ENCODE measurements at places on chromosomes 6 and 20. TPM values are rescaled to one million over a fixed set of nuclear protein-coding genes. Genes with fewer than 3 reads are reported as not detected.
A peak's percentile ranks its signal among the peaks of the same experiment; 100 is the strongest.

PBOV1 gene
- not detected for total RNA-seq

GRCh38 chr6:135871878-135872277, 20.4 kb downstream of the PDE7B start:
- no peak for DNase-seq
- no peaks in the 10 kb centered on the region for H3K27me3 ChIP-seq
- H3K27ac ChIP-seq = no peak overlapping the region
- no peak overlapping the region for H3K4me3 ChIP-seq
- H3K36me3 ChIP-seq = no peaks in the 10 kb centered on the region

RHAG gene
- total RNA-seq = not detected

GRCh38 chr6:36666826-36667591, 11.5 kb upstream of the CDKN1A start:
- H3K4me3 ChIP-seq = no peak overlapping the region
- peaks cover 3% of the 10 kb centered on the region for H3K4me1 ChIP-seq
- H3K36me3 ChIP-seq = no peaks in the 10 kb centered on the region
- peak; percentile 65 for DNase-seq
- H3K27ac ChIP-seq = peak overlapping the region; percentile 54

DNA sequence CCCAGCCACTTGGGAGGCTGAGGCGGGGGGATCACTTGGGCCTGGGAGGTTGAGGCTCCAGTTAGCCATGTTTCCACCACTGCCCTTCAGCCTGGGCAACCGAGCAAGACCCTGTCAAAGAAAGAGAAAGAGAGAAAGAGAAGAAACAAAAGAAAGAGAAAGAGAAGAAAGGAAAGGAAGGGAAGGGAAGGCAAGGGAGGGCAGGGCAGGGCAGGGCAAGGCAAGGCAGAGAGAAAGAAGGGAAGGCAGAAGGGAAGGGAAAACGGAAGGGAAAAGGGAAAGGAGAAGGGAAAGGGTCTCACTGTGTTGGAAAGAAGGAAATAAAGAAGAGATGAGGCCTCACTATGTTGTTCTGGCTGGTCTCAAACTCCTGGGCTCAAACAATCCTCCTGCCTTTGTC, 47.8 kb upstream of the PBOV1 start:
- DNase-seq = no peak
- H3K4me3 ChIP-seq = no peak overlapping the region
- no peaks in the 10 kb centered on the region for H3K36me3 ChIP-seq
- no peak overlapping the region for H3K27ac ChIP-seq
- no peaks in the 10 kb centered on the region for H3K4me1 ChIP-seq

- no peaks in the 10 kb centered on the region for H3K27me3 ChIP-seq
- H3K27ac ChIP-seq = no peak overlapping the region
- H3K4me3 ChIP-seq = no peak overlapping the region
- DNase-seq = no peak
- no peaks in the 10 kb centered on the region for H3K36me3 ChIP-seq
Measured at GRCh38 chr6:50305660-50306059, 255.9 kb upstream of the DEFB112 start.

UNC5CL gene
- 8.4 TPM for total RNA-seq

DNA sequence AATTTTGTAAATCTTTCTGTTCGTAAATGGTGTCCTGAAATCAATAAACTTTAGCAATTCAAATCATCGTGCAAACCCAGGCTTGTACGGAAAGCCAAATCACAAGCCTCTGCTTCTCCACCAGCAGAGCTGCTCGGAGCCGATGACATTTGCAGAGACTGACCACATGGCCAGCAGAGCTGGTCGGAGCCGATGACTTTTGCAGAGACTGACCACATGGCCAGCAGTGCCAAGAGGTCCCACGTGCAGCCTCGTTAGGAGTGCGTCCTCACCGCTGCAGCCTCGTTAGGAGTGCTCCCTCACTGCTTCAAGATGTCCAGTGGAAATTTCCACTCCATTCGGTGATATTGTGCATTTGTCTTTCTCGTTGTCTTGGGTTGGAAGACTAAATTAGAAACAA, 28.5 kb downstream of the SMOC2 start:
- no peaks in the 10 kb centered on the region for H3K4me1 ChIP-seq
- H3K27ac ChIP-seq = no peak overlapping the region
- H3K4me3 ChIP-seq = no peak overlapping the region
- DNase-seq = no peak

GRCh38 chr6:1081551-1082284, 230.2 kb upstream of the FOXQ1 start:
- no peaks in the 10 kb centered on the region for H3K27me3 ChIP-seq
- no peak overlapping the region for H3K27ac ChIP-seq
- H3K36me3 ChIP-seq = no peaks in the 10 kb centered on the region
- DNase-seq = no peak
- H3K4me1 ChIP-seq = no peaks in the 10 kb centered on the region
- H3K4me3 ChIP-seq = no peak overlapping the region

SASH1 gene
- 22.4 TPM for total RNA-seq

DNA sequence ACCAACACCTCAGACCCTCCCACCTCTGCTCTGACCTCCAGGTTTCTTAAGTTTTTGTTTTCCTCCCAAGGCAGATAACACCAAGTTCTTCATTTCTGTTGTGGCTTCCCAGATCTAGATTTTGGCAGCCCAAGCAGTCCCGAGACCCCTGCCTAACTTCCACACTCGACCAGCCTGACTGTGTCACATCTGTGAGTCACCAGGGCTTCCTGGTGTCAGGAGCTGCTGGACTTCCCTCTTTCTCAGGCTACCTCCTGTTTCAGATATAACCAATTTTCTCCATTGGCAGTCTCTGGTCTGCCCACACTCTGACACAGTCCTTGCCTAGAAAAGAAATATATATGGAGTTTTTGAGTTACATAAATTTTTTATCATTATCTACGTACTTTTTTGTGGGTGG, 46.1 kb upstream of the CCN6 start:
- H3K4me3 ChIP-seq = no peak overlapping the region
- no peaks in the 10 kb centered on the region for H3K36me3 ChIP-seq
- peaks cover 5% of the 10 kb centered on the region for H3K4me1 ChIP-seq
- H3K27ac ChIP-seq = peak overlapping the region; percentile 51

GRCh38 chr6:138107752-138108592, 753 bp upstream of the PERP start:
- peak; percentile 86 for DNase-seq
- peaks cover 20% of the 10 kb centered on the region for H3K27me3 ChIP-seq
